Myocyte (in vitro differentiated cells): ENCODE measurements at places on chromosomes 1 and 21.
A peak's percentile ranks its signal among the peaks of the same experiment; 100 is the strongest.

DNA sequence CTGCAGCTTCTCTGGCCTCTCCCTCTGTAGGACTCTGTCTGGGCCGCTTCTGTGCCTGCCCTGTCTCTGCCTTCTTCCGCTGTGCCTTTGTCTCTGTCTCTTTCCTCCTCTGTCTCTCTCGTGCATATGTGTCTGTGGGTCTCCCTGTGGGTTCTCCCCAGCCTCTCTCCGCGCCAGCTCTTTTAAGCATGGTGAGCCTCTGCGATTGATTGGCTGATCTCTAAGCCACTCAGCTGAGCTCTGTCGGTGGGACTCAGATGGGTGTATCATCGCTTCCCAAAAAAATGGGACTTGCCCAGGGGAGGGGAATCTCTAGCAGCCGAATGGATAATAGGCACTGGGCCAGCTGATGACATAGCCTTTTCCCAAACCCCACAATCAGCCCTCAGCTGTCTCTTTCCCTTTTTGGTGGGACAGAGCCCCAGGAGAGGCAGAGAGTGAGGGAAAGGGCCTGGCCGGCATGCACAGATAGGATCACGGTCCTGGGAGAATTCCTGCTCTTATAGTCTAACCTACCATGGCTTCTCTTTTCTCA is at the start of gene ADAMTS4:
Gene ADAMTS4, minus strand, starts transcription at position 158 of the 535 bp plus-strand sequence. CDS start 427 bp downstream, outside the sequence.
- DNase-seq: peak; percentile 97

- peak; percentile 12 for DNase-seq
Measured at GRCh38 chr1:46062651-46063319, 69.6 kb downstream of the PIK3R3 start.

DNA sequence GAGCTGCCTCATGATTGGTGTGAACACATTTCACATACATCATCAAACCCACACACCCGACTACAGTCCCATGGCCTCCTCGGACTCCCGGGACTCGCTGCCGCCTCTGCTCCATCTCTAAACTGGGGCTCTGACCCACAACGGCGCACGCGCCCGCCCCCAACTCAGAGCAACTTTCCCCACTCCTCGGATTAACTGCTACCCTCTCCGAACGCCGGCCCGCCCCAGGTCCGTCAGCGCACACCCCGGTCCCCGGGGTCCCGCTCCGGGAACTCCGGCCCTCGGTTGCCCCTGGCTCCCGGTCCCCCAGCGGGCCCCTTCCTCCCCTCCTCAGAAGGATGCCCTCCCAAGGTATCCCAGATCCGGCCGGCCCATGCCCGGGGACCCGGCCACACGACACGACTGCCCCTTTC is 740 bp downstream of the DSTYK start:
- DNase-seq: peak; percentile 26

GRCh38 chr1:214378492-214378891 is 97.5 kb downstream of the SMYD2 start:
- peak; percentile 38 for DNase-seq
